ENCODE measurements at places on chromosomes 13 and 19.

- DNase-seq = no peak
These were observed 253.0 kb downstream of the PCDH20 start for GRCh38 chr13:61162636-61163035.

DNA sequence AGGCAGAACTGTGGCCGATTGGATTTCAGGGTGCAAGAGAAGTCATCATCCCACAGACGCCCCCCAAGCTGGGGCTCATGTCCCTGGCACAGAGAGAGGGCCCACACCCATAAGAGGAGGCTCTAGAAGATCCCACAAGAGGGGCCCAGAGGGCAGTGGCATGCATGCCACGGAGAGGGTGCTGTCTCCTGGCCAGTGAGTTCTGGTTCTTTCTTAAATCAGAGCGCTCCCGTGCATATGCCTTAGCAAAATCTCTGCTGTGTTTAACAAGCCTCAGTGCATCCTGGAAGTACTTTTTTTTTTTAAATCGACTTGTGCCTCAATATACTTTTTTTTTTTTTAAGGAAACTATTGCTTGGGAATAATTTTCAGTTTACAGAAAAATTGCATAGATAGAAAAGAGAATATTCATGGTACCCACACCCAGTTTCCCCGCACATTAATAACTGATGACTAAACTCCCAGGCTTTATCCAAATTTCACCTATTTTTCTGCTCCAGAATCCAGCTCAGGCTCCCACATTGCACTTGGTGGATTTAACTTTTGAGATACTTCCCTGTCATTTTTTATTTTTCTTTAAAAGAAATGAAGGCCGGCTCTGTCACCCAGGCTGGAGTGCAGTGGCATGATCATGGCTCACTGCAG lies 59.1 kb downstream of the PEX11G start:
- DNase-seq = no peak

DNA sequence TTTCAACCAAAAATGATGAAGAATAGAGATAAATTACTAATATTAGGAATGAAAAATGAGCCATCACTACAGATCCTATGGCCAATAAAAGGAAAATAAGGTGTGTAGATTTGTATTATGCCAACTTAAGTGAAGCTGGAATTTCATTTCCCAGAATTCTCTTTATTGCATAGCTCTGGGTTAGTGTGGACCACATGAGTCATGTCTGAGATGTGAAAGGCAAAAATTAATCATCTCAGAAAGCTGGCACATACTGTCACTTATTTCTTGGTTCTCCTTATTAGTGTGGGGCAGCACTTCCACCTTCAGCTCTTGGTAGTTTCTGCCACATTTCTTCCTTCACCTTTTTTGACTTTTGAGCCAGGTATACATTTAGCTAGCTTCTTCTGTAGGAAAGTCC lies 82.6 kb downstream of the KATNAL1 start:
- no peak for DNase-seq

- DNase-seq = no peak
These were observed 12.0 kb upstream of the NANOS3 start for GRCh38 chr19:13864667-13865570.

DNA sequence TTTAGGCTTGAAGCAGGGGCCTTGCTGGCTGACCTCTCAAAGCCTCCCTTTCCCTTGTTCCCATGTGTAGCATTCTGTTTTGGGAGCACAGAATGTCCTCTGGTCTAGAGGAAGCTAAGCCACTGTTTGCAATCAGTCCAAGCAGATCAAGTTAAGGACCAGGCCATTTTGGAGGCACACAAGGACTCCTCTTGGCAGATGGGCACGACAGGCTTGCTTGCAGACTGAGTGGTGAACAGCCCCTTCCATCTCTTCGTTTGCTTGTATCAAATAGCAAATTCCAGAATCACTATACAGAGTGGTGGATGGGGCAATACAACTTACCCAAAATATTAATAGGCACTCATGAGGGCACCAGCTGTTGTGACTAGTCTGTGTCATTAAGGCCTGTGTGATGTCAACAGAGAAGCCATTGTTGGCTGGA lies 215.5 kb upstream of the SERP2 start:
- no peak for DNase-seq

- no peak for DNase-seq
These were observed 34.2 kb downstream of the EPSTI1 start for GRCh38 chr13:42957881-42958280.

GRCh38 chr19:4597975-4598671 lies 38.6 kb upstream of the SEMA6B start:
- DNase-seq = peak; percentile 49

- DNase-seq = peak; percentile 97
These were observed at the start of gene FIZ1 for GRCh38 chr19:55599468-55599841. Gene FIZ1 (minus strand): TSS chr19:55599517. CDS start chr19:55597865, 1,652 bp downstream.
